ENCODE measurements at places on chromosomes 1 and 21. TPM values are rescaled to one million over a fixed set of nuclear protein-coding genes. Genes with fewer than 3 reads are reported as not detected.

NR5A2 gene
- not detected for total RNA-seq

IL6R gene
- total RNA-seq: 3.3 TPM

RSPH1 gene
- not detected for total RNA-seq

- DNase-seq: no peak
These were observed 163.2 kb upstream of the NBPF11 start for GRCh38 chr1:148315071-148315811.

GRCh38 chr21:28142697-28143096 lies 850.0 kb downstream of the LTN1 start:
- DNase-seq: no peak

DNA sequence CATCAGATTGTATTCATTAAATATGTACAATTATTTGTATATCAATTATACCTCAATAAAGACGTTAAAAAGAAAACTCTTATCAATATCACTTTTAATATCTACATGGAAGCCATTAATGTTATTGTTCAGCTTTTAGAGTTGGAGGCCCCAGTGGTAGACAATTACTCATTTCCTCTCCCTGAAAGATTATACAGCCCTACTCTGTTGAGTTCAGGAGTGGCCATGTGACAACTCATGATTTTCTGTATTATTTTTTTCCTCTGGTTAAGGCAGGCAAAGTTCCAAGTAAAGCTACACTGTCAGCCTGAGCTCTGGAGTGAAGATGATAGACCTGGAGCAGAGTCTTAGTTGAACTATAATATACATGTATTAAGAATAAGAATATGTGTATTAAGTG lies 247.9 kb upstream of the B3GALT2 start:
- DNase-seq: no peak

GRCh38 chr1:157849229-157849875 lies 7.7 kb upstream of the CD5L start:
- DNase-seq: no peak

DNA sequence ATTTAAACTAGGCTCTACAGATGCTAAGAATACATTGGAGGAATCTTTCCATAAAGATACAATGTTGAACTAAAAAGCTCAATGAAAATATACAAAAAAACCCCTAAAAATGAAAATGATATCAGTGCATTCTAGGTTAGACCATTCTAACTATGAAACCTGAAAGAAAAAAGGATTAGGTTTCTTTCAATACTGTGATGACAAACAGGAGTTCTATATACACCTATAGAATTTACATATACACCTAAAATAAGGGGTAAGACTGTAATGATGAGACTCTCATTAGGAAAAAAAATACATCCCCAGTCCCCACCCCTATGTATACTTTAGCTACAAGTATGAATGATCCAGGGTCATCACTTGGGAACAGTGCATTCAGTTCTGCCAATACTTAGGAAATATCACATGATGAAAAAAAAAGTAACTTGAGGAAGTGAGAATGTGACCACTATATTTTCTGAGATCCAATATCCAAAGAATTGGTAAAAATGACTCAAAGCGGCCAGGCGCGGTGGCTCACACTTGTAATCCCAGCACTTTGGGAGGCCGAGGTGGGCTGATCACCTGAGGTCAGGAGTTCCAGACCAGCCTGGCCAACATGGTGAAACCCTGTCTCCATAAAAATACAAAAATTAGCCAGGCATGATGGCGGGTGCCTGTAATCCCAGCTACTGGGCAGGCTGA lies 26.3 kb downstream of the SELENOF start:
- no peak for DNase-seq

C1orf141 gene
- total RNA-seq: not detected

DNA sequence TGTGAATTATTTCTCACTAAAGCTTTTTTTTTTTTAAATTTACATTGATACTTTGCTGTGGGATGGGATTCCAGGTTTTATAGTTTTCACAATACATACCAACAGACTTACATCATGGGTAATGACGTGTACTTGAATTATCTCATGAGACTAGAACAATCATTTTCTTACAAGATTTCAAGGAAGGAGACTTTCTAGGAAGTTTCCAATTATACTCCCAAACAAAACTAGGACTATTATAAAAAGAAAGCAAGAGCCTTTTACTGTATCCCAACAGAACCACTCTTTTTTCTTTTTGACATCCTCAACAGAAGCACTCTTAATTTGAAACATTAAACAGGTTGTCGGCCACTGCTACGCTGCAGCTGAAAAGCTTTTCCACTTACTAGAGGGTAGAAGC lies 48.7 kb downstream of the TESK2 start:
- DNase-seq: no peak

DNA sequence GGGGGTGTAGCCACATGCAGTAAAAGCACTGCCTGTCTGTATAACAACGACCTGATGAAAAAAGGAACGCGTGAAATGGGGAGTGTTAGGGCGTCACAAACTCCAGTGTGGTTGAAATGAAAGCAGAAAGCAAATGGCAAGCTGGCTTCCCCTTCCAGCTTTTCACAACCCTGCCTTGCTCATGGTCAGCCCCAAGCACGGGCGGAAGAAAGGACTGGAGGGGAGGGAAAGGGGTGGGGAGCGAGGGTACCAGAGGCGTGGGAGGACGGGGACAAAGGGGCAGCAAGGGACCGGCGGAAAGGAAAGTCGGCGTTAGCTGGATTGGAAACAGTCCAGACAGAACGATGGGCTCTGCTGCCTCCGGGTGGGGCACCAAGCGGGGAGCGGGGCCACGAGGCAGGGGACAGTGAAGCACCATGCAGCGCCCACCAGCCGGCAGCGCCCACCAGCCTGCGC lies 9.6 kb downstream of the VPS26C start:
- peak; percentile 84 for DNase-seq

GRCh38 chr1:119871881-119872280 lies 24.4 kb downstream of the ADAM30 start:
- DNase-seq: peak; percentile 38

LHX8 gene
- not detected for total RNA-seq

DNA sequence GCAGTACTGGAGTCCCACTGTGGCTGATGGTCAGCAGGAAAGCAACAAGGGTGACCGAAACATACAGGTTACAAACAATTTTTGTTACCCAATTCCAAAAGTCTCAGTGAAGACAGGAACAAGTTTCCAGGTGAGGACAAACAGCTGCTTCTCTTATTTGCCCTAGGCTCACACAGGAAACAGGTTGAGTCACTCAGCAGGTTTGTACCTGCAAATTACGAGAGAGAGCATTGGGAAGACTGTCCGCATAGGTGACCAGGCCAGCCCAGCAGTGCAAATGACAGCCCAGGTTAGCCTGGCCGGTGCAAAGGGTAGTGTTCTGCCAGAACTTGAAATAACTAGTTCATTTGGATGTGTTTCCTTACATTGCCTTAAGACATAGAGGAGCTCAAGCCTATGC lies 40.0 kb upstream of the DSCAM start:
- no peak for DNase-seq

DNA sequence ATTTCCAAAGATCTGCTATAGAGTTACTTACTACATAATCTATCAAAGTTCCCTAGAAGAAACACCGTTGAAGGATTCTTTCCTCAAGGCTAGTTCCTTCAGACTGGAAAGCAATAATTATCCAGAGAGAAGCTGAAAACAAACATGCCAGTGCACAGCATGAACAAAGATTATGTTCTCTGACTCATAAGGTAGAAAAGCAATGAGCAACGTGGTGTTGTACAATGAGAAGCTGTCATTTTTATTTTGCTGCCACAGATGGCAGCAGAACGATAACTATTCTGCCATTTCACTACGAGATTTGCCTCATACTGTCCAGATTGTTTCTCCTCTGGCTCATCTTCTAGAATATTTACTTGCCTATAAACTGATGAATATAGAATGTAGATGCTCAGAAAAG lies 10.7 kb downstream of the EXTL2 start:
- no peak for DNase-seq

GRCh38 chr1:24155011-24155782 lies 12.3 kb upstream of the IL22RA1 start:
- DNase-seq: no peak

GRCh38 chr21:14686466-14687267 lies 140.6 kb upstream of the SAMSN1 start:
- DNase-seq: no peak

GRCh38 chr1:5351366-5351765 lies 640.9 kb downstream of the NPHP4 start:
- no peak for DNase-seq

- peak; percentile 29 for DNase-seq
These were observed 40.9 kb upstream of the MCOLN3 start for GRCh38 chr1:85089203-85089602.

DNA sequence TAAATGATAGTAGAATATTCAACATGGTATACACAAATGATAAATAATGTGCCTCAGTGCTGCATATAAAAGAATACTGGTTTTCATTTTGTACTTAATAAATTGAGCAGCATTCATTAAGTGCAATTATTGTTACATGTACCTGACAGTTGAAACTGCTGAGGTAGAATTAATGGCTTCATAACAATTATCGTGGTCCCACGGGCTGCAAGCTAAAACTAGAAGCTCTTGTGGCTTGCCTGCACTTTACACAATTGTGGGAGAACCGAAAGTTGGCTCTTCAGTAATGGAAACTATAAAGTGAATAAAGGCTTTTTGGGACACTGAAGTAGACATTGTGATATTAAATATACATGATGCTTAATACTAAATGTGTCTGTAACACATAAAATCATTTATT lies 23.2 kb downstream of the INSL5 start:
- DNase-seq: no peak

GRCh38 chr1:119347858-119348257 lies 20.7 kb upstream of the HAO2 start:
- DNase-seq: peak; percentile 59

DNA sequence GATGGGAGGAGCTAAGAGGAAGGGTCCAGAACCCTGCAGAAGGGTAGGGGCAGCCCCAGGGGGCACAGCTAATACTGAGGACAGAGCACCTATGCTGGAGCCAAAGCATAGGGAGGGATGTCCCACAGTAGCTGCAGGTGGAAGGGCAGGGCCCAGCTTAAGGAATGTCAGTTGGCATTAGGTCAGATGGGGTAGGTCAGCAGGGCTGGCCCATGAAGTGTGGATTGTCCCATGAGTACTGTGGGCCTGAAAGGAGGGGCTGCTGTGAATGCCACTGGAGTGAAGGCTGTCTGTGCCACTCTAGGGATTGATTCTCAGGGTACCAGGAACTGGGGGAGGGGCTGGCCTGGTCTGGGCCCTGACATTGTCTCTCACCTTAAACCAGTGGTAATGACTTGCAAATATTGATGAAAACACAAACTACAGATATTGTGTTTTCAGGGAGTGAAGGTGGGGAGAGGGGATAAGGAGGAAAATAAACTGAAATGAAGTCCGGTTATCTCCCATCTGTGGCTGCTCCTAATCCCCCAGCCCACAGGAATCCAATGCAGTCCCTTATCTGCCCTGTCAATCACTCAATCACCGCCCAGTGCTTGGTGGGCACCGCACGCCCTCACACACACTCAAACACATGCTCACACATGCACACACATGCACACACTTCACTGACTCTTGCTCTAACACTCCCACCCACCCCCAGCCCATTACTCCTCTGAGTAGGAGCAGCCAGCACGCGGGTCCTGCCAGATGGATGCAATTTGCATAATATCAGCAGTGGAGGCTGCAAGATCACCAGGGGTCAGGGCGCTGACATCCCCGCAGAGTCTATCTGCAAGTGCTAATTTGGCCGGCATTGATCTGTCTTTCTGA lies 27.8 kb downstream of the DMAP1 start:
- no peak for DNase-seq

DNA sequence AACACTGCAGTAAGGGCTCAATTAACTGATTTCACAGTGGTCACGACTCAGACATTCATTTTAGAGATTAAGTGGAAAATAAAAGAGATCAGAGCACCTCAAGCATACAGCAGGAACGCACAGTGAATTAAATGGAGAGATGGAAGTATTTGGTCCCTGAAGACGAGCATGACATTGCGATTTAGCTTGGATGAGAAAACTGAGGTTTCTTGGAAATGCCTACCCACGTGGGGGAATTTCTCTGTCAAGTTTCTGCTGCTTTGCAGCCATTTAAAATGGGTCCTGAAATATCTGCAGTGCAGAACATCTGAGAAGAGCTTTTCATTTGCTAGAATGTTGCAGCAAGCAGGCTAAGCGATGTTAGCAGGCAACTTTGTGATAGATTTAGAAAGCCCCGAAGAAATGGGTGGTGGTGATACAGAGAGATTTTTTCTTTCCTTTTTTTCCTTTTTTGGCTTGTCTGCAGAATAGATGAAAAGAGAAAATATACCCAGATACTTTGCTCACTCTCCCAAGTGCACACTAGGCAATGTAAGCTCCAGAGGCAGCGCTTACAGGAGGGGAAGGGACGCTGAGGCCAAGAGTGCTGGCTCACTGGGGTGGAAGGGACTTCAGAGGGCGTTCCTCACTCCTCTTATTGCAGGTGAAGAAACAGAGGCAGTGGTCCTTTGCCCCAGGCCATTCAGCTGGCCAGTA lies 258.0 kb downstream of the KCNJ6 start:
- no peak for DNase-seq

DNA sequence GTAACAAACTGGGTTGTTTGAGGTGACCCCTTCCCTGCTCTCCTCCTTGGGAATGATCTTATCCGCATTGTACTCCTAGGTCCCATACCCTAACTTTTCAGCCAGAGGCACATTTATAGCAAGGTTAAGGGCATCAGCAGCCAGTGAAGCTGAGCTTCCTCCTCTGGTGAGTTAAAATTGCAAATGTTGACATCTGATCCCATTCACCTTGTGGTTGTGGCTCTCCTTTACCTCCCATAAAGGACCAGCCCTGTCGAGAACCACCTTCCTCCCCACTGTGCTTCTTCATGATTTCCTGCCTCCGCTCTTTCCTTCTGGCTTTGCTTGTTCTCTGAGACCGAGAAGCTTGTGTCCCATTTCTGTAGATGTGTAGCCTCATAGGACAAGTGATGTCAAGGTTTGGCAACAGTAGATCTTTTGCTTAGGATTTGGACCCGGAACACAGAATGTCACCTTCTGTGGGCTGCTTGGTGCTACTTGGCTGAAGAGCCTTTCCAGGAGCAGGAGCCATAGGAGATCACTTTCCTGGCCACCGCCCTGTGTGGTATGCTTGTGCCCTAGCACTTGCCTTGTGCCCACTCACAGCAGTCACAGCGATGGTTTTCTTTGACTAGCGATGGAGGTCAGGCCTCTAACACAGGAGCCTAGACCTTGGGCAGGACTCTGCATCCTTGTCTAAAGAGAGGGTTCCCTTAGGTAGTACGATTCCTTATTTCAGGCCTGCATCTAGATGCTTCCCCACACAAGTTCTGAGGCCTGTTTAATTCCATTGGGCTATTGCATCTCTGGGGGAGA lies 18.8 kb downstream of the SZRD1 start:
- no peak for DNase-seq

DNA sequence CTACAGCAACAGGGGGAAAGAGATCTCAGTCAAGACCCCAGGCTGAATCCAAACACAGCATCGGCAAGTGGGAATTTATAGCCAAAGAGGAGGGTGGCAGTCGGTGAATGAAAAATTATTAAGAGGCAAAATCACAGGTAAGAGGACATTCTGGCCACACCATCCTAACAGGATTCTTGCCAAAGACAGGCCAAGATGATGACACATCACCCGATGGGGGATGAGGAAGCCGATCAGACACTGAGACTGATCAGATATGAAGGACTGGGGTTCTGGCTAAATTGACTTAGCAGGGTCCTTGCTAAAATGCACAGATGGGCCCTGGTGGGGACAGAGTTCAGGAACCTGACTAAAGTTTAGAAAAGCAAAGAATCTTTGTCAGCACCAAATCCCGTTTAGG lies 402.2 kb downstream of the SMYD3 start:
- no peak for DNase-seq

Measured in activated CD4-positive, alpha-beta T cell treated with anti-CD3 and anti-CD28 coated beads, Interleukin-2, amount 10 ng/mL, durations not matched to agents 24 days and 14 days (primary cell).